ENCODE measurements at places on chromosomes 4 and X.

DNA sequence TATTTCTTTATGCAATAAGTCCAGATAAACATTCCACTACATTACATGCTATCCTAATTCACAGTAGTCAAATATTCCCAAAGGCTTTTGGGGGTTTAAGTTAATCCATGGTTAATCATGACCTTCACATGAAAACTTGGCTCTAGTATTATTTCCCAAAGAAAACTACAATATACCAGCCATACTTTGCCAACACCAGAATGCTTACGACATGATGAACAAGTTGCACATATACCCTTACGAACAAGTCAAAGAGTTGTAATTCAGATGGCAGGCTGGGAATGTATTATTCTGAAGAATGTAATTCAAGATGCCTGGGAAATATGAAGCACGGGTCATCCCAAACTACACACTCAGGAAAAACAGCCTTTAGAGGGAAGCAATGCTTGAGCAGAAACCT lies 499.6 kb downstream of the PPARGC1A start:
- DNase-seq: no peak

GRCh38 chr4:138241281-138242075 lies 671 bp downstream of the SLC7A11 start:
- DNase-seq: peak; percentile 75

GRCh38 chrX:87873347-87873941 lies 355.8 kb downstream of the KLHL4 start:
- DNase-seq: no peak

DNA sequence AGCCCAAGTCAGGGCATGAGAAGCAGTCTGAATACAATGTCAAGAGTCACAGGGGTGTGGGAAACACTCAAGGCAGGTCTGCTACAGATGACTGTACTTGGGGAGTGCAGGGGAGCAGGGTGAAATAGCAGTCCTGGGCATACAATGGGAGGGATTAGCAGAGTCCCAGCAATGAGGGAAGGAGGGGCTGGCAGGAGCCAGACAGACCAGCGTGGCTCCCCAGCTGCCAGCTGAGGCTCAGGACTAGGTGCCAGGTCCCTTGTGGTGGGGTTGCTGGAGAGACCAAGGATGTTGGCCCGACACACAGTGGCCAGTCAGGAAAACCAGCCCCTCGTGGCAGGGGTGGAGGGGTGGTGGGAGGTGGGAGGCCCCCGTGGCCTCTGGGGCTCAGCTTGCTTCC lies 86.6 kb downstream of the RTL5 start:
- DNase-seq: no peak

DNA sequence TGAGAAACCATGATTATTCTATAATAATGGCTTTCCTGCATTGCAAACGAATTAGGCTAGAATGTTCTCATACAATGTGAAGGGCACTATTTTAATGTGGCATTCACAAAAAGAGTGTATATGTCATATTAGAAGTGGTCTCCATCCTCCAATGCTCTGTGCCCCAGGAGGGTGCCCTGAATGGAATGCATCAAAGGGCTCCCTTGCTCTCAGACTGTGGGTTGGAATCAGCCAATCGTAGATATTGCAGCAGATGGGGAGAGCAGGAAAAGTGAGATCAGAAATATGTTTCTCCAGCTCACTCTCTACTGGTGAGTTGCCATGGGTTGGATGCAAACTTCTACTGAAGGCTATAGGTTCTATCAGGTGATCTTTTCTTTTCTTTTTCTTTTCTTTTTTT lies 11.9 kb upstream of the NSUN7 start:
- DNase-seq: no peak

GRCh38 chrX:103818842-103819619 lies 13.0 kb downstream of the RAB9B start:
- DNase-seq: no peak

DNA sequence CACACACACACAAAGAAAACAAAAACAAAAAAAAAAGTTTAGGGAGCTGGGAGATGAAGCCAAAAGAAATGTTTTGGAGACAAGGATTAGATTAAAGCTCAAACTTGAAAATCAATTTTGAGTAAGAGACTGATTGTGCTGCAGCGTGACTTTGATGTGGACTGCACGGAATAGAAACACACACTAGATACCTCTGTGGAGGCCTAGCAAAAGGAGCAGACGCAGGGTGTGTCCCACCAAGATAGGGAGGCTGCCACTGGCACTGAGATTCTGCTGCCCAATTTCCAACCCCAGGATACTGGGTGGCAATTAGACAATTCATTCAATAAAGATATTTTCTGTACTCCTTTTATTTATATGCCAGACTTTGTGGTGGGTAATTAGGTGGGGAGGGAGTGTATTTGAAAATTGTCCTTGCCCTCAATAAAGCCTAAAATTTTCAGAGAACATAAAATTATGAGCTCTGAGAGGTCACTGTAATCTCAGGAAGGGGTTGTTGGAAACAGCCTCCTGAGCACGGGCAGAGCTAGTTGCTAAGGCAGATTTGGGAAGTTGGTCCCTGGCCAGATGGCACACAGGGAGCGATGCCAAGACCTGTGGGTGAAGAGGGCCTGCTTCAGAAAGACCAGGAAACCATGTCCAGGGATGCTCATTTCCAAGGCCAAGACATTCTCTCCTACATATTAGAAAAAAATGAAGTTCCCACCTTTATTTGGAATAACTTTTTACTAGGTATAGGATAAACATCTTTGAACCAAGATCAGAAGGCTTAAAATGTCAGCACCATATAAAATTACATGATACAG lies 1.9 kb upstream of the PPP3CA start:
- peak; percentile 29 for DNase-seq

GRCh38 chr4:8725071-8725841 lies 132.7 kb downstream of the CPZ start:
- no peak for DNase-seq

GRCh38 chrX:3526731-3527130 lies 180.3 kb upstream of the MXRA5 start:
- DNase-seq: peak; percentile 25

- DNase-seq: no peak
These were observed 251.2 kb downstream of the PAPSS1 start for GRCh38 chr4:107468812-107469211.
